Activated CD8-positive, alpha-beta T cell treated with anti-CD3 and anti-CD28 coated beads, Interleukin-2, amount 10 ng/mL, durations not matched to agents 7 days and 5 days (primary cell): ENCODE measurements at places on chromosomes 6 and 20. TPM values are rescaled to one million over a fixed set of nuclear protein-coding genes. Genes with fewer than 3 reads are reported as not detected.

LBP gene
- not detected for total RNA-seq

ISM1 gene
- 3.7 TPM for total RNA-seq

DNMT3B gene
- total RNA-seq = 10.0 TPM

WFDC12 gene
- total RNA-seq = not detected

MEI4 gene
- not detected for total RNA-seq

ARFRP1 gene
- 57.6 TPM for total RNA-seq

CDK19 gene
- total RNA-seq = 21.6 TPM

CD93 gene
- 0.82 TPM for total RNA-seq

SMIM26 gene
- 51.0 TPM for total RNA-seq

DPPA5 gene
- not detected for total RNA-seq

JPH2 gene
- total RNA-seq = 0.10 TPM

GPR6 gene
- total RNA-seq = not detected

RIMS1 gene
- not detected for total RNA-seq

AMD1 gene
- 75.5 TPM for total RNA-seq

SASH1 gene
- not detected for total RNA-seq
